ENCODE measurements at places on chromosomes 6 and 20. TPM values are rescaled to one million over a fixed set of nuclear protein-coding genes. Genes with fewer than 3 reads are reported as not detected.

SF3B5 gene
- total RNA-seq, result 214 TPM

SRSF12 gene
- 0.19 TPM for total RNA-seq

TRAPPC3L gene
- total RNA-seq, result not detected

SLC16A10 gene
- 0.09 TPM for total RNA-seq

Measured in airway epithelial cell (primary cell).